Stimulated activated CD8-positive, alpha-beta memory T cell treated with anti-CD3 and anti-CD28 coated beads, Interleukin-7, amount 100 ng/mL, for 1 hour (primary cell): ENCODE measurements at places on chromosomes 3 and 15.

GRCh38 chr3:127858521-127858920 is 36.2 kb upstream of the MGLL start:
- DNase-seq, result no peak

- DNase-seq, result no peak
These were observed 2.1 kb downstream of the TLE3 start for GRCh38 chr15:70095408-70096214.

GRCh38 chr3:40201770-40202169 is 107.7 kb upstream of the EIF1B start:
- DNase-seq, result no peak

DNA sequence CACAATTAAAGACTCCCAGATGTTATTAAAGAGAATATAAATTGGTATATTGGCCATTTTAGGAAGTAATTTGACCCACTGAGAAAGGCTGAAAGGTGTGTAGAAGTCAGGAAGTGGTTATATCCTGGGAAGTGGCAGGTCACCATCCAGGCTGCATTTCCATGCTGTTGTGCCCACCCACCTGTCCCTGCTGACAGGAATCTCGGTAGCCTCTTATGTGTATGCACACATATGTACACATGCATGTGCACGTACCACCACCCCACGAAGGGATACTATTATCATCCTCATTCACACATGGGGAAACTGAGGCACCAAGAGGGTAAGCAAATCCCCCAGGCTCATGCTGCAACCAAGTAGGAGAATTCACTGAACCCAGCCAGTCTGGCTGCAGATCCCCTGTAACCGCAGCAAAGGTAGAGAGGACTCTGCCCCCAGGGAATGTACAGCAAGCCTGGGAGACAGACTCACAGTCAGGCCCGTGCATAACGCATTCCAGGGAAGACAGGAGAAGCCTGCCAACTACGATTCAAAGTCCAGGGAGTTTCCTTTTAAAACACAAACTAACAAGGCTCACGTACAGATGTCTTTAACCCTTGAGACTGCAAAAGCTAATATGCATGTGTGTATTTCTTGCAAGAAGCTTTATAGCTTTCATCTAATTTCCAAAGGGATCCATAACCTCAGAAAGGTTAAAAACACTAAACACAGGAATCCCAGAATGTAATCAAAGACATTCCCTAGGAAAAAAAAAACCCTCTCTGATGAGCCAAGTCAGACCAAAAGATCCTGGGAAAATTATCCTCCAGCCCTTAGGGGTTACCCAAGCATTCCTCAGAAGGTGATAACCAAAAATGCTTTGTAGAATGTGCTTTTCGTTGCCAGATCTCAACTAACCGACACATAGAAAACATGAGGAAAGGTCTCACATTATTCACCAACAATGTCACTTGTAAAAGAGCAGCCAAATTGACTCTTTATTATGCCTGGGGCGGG is 129.6 kb downstream of the ADAMTS17 start:
- DNase-seq, result no peak

- no peak for DNase-seq
These were observed 163.3 kb downstream of the AKAP13 start for GRCh38 chr15:85543741-85544155.

- DNase-seq, result no peak
These were observed 112.6 kb downstream of the ERC2 start for GRCh38 chr3:56355570-56356185.

DNA sequence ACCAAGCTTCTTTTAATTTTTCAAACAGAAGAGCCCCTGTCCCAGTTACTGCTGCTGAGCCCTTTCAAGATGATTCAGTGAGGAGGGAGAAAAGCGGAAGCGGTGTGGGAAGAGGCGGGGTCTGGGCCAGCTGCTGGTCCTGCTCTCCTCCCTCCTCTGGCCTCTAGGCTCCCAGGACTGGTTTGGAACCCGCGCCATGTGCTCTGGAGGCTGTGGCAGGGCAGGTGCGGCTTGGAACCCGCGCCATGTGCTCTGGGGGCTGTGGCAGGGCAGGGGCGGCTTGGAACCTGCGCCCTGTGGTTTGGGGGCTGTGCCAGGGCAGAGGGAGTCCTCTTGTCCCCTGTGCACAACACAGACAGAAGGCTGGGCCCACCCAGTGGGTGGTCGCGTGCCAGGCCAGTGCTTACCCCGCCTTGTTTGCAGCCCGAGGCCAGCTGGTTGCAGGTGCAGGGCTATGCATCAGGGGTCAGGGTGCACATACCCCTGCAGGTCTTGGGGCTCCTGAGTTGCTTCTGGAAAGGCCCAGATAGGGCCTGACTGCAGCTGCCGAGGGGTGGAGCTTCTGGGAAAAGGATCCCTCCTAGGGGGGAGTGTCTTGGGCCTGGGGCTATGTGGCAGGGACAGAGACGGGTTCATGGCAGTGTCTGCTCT is 12.2 kb downstream of the ALG1L2 start:
- DNase-seq, result no peak

DNA sequence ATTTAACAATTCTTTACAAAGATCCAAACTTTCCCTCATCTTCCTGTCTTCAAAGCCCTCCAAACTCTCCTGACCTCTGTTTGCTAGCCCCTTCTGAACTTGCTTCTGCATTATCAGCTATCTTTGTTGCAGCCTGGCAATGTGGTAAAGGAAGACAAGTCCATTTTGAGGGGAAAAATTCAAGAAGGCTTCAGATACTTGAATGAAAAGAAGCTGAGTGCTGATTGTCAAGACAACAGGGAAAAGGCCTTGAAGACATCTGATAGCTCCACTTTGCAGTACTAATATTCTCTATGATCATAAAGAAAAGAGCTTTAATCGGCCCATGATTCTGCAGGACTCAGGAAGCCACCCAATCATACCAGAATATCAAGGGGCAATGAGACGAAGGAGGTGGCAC is 91.8 kb downstream of the LMLN start:
- DNase-seq, result no peak

- no peak for DNase-seq
These were observed 227.0 kb downstream of the CPNE4 start for GRCh38 chr3:131807822-131808221.

- no peak for DNase-seq
These were observed 170.4 kb downstream of the ADAMTS17 start for GRCh38 chr15:100171411-100171810.

DNA sequence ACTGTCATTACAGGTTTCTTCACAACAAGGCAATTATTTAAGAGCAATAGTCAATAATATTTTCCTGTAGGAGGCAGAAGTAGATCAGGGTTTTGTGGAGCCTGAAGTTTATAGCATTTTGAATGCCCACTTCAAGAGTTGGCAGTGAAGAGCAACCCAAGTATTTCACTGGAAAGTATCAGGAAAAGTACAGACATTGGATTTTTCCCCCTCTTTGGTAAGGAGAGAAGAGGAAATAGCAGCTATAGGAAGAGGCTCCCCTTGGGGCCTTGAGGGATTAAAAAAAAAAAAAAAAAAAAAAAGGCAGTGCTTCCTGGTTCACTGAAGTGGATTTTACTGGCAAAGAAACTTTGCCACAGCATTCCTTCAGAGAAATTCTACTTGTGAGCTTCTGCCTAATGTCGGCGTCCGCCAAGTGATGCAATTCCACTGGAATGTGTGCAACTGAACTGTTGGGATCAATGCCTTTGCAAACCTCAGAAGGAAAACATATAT is 5.7 kb upstream of the CNTN6 start:
- no peak for DNase-seq

GRCh38 chr3:49277383-49277775 is 347 bp upstream of the C3orf62 start:
- DNase-seq, result no peak

- no peak for DNase-seq
These were observed 119.0 kb downstream of the BBX start for GRCh38 chr3:107641572-107642307.

GRCh38 chr15:77048135-77048876 is 22.6 kb downstream of the TSPAN3 start:
- no peak for DNase-seq

DNA sequence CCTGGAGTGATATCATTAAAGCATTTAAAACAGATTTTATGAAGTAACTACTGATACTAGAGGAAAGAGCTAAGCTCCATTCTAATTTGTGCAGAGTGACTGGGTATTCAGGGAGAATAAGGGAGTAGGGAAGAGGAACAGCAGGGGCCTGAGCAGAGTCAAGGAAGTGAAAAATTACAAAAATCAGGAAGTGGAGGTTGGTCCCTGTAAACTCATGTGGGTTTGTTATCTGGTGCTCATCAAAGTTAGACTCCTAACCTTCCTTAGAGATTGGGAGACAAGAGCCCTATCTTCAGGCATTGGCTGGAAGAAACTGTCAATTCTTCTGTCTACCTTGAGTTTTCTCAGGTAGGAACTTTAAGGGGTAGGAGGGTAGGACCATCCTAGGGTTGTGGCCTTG is 82.5 kb downstream of the NEK11 start:
- DNase-seq, result no peak

GRCh38 chr3:155047672-155048071 is 32.4 kb upstream of the MME start:
- DNase-seq, result no peak

GRCh38 chr15:76056931-76057330 is 2.9 kb upstream of the TMEM266 start:
- DNase-seq, result no peak

DNA sequence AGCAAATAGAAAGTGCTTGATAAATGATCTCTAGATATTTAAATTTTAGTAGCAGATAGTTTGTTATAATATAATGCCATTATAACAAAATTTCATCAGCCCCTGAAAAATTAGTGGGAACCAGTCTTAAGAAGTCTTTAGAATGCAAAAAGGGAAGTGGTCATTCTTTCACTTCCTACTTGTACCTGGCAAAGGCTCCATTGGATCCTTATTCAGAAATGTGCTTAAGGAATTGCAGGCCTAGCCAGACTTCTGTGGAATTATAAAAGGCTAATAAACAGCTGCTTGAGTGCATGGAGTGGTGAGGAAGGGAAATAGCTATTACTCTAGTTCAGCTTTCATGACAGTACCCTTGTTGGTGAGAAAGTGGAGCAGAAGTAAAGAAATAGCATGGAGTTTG is 24.2 kb downstream of the PPM1L start:
- no peak for DNase-seq

GRCh38 chr15:80967451-80967850 is 22.2 kb downstream of the MESD start:
- no peak for DNase-seq

- DNase-seq, result no peak
These were observed 524.2 kb downstream of the NAALADL2 start for GRCh38 chr3:175383371-175383770.

GRCh38 chr3:55305696-55306485 is 181.2 kb downstream of the WNT5A start:
- no peak for DNase-seq

- DNase-seq, result no peak
These were observed 286.2 kb downstream of the ADAMTSL3 start for GRCh38 chr15:83940136-83940535.

GRCh38 chr3:79551321-79551892 is 216.4 kb downstream of the ROBO1 start:
- no peak for DNase-seq

GRCh38 chr15:96329403-96329981 is 1.0 kb upstream of the NR2F2 start:
- DNase-seq, result no peak

DNA sequence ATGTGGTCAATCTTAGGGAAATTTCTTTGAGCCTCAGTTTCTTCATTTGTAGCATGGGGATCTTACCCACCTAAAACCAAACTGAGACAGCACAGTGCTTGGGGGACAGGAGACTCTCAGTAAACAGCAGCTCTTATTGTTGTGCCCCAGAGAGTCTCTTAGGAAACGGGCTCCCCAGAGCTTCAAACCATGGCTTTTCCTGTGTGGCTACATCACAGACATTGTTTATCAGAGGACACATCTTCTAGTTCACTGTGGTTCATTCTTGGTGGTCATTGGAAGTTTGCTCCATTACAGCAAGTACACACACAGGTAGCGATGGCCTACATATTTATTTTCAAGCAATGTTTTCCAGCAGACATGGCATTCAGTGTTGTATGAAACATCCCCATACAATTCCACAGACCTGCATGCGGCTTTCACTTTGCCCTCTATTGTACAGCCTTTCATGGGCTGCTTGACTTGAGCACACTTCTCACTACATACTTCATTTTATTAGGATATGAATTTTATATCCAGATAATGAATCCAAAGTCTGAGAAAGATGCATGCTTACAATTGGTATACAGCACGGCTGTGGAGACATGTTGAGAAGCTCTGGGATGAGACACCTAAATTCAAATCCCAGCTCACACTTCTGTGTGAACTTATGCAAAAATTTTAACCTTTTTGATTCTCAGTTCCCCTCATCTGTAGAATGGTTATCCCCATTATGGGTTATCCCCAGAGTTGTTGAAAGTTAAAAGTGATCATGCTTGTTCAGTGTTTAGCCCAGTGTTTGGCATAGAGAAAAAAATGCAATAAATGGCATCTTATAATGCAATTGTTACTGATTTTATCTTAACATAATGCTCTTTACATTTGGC is 84.8 kb upstream of the ICE2 start:
- no peak for DNase-seq

DNA sequence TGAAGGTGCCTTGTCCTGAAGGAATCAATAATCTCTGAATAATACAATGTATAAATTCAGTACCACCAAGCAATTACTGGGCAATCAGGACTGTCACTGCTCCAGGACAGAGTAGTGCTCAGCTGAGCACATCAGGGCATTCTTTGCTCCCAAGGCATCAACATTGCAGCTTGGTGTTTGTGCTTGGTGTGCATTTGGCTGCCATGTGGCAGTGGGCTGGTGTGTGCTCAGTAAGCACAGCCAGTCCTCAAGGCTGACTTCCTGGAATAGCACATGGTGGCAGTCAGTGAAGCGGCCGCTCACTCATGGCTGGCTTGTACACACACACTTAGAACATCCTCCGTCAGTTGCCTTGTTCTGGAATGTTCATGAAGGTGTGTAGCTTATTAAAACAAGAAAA is 217.0 kb downstream of the EPHB1 start:
- no peak for DNase-seq

- DNase-seq, result no peak
These were observed 380.3 kb upstream of the THBS1 start for GRCh38 chr15:39200586-39200985.

- no peak for DNase-seq
These were observed 222.3 kb upstream of the CMC1 start for GRCh38 chr3:28018925-28019718.
